ENCODE measurements at places on chromosomes 4 and X. TPM values are rescaled to one million over a fixed set of nuclear protein-coding genes. Genes with fewer than 3 reads are reported as not detected.

The NOX1 gene
- total RNA-seq = not detected

The ADH1A gene
- total RNA-seq = not detected

The BMPR1B gene
- not detected for total RNA-seq

The USP17L13 gene
- not detected for total RNA-seq

The RIBC1 gene
- total RNA-seq = 1.1 TPM

The KDR gene
- total RNA-seq = not detected

The PPARGC1A gene
- total RNA-seq = not detected

DNA sequence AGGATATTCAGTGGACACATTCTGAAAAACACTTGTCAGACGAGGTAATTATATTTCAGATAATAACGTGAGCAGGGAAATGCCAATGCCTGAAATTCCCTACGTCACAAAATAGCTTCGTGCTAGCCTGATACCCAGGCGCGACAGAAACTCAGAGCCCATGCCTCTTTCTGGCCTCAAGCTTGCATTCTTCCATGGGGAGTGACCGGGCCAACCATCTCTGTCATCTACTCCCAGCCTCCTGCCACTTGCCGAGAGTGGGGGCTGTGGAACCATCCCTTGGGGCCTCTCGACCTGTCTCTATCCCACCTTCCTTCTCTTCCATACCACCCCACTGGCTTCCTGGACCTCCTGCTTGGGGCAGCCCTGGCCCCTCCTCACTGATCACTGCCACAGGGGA, 34.5 kb upstream of the CDKN2AIP start:
- no peaks in the 10 kb centered on the region for H3K27me3 ChIP-seq
- DNase-seq = no peak
- no peaks in the 10 kb centered on the region for H3K36me3 ChIP-seq
- no peak overlapping the region for H3K27ac ChIP-seq
- H3K4me3 ChIP-seq = no peak overlapping the region
- H3K4me1 ChIP-seq = peaks cover 15% of the 10 kb centered on the region

DNA sequence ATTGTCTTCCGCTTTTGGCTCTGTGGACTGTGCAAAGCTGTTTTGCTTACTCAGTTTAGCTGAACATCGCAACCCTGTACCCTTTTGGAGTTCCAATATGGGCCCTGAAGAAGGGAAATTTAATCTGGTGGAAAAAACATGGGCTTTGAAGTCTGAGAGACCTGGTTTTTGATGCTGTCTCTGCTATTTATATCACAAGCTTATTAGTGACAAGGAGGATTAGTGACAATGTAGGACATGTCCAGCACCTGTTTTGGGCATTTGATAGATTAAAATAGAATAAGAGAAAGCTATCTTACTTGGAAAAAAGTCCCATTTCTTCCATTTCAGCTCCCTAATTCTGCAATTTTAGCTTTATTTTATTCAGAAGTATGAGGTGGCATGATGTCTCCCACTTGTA, 417.3 kb downstream of the SPRY1 start:
- no peak overlapping the region for H3K27ac ChIP-seq
- no peak for DNase-seq
- H3K4me1 ChIP-seq = peaks cover 2% of the 10 kb centered on the region

Measured in natural killer cell treated with Interleukin-12 subunit alpha and Interleukin-12 subunit beta and Interleukin-15 and Interleukin-18, amount 100 ng/mL, for 72 hours (primary cell).